ENCODE measurements at places on chromosomes 7 and 10.

GRCh38 chr10:329361-330099 lies 194.3 kb downstream of the ZMYND11 start:
- DNase-seq, result peak; percentile 85

DNA sequence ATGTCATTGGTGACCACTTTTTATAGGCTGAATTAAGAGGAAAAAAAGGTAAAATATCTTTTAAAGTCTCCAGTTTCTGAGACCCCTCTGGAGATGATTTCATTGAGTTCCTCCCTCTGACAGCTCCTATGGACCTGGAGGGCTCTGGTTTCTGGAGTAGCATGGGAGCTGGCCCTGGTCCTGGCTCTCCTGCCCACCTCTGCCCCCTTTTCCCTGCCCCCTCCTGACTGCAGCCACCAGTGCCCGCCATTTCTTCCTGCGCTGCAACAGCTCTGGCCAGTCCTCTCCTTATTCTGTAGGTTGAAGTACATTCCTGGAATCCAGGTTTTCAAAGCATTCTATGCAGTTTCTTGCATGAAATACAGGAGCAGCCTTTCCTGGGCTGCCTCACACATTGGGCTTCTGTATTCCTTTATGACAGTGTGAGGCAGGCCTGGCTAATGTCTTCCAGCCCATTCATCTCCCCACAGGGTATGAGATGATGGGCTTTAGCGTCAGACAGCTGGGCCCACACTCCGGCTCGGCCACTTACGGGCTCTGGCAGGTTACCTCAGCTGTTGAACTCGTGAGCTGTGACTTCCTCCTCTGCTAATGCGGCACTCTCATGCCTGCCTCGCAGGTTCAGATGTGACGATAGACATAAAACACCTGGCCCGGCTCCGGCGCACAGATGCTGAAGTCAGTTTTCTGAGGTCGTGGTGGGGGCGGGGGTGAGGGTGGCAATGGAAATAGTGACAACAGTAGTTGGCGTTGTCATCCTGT lies 101.7 kb downstream of the MGMT start:
- DNase-seq, result no peak

DNA sequence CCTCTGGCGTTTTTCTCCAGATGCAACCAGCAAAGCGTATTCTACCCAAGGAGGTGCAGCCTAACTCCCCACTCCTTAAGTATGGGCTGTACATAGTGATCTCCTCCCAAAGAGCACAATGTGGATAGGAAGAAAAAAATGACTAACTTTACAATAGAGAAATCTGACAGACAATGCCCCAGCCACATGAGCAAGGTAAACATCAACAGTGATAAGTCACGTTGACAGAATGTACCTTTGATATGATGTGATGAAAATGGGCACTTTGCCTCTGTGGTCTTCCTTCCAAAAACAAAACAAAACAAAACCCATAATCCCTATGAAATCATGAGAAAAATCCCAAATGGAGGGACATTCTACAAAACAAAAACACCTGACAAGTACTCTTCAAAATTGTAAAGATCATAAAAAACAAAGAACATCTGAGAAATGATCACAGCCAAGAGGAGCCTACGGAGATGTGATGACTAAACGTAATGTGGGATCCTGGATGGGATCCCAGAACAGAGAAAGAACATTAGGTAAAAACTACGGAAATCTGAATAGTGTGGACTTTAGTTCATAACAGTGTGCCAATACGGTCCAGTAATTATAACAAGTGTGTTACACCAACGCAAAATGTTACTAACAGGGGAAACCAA lies 50.6 kb downstream of the ABLIM1 start:
- DNase-seq, result no peak

- peak; percentile 72 for DNase-seq
Observed at GRCh38 chr7:7970237-7970530, 1.6 kb downstream of the GLCCI1 start.

GRCh38 chr10:100479037-100479436 lies 16.2 kb downstream of the WNT8B start:
- peak; percentile 58 for DNase-seq

DNA sequence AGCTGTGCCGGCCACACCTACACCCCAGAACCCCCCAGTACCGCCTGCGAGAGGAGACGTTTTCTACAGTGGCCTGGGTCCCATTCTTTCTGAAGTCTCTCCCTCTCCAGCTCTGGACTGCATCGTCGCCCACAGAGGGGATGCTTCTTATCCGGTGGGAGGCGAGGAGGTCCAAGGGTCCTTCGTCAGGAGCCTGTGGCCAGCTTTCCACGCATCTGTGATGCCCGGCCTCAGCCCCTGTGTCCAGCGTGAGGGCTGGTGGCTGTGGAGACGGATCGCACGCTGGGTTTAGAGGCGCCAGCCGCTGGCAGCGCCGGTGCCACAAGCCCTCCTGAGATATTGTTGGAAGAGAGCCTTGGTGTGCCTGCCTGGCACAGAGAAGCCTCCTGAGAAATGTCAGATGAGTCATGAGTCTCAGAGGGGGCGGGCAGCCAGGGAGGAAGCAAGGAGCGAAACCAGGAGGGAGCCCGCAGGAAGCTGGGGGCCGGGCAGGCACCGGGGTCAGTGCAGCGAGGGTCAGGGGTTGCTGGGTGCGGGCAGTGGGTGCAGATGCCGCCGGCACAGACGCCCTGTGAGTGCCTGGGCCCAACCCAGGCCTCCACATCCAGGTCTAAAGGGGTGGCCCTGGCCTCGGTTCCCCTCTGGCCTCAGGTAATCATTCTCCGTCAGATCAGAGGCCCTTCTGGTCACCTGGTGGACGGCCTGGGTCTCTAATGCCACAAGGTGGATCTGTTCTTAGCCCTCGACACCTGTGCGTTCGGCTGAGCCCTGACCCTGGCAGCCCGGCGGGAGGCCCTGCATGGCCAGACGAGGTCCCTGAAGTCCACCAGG lies 86.0 kb upstream of the DIP2C start:
- DNase-seq, result no peak

DNA sequence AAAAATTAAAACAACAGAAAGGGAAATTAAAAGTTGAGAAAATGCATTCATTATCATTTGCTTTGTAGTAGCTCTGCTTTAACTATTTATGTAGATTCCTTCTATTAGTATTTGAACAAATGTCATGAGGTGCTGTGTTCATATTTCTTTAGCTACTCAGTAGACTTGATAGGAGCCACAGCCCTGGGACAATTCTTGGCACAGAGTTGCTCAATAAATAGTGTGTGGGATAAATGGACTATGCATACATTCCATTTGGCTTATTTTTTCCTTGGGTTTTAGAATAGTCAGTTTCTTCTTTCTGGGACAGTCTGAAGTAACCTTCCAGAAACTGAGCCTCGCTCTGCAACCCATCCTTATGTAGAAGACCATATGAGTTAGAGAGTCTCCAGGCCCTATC lies 13.4 kb downstream of the RPP30 start:
- no peak for DNase-seq

DNA sequence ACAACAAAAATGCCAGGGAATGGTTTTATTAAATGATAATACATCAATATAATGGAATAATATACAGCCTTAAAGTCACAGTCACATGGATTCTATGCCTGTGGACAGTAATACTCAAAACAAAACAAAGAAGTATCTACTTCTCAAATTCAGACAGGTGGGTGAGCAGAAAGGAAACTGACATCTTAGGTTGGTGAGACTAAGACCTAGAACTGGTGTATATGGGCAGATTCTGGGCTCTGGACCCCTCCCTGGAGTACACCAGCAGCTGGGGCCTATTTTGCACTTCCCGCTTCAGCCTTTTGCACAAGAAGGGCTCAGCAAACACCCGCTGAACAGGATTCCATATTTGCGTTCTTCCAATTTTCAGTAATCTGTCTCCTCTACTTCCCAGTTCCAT lies 5.4 kb upstream of the FIS1 start:
- no peak for DNase-seq

- DNase-seq, result no peak
Observed at GRCh38 chr10:7277867-7278266, 133.0 kb downstream of the SFMBT2 start.

DNA sequence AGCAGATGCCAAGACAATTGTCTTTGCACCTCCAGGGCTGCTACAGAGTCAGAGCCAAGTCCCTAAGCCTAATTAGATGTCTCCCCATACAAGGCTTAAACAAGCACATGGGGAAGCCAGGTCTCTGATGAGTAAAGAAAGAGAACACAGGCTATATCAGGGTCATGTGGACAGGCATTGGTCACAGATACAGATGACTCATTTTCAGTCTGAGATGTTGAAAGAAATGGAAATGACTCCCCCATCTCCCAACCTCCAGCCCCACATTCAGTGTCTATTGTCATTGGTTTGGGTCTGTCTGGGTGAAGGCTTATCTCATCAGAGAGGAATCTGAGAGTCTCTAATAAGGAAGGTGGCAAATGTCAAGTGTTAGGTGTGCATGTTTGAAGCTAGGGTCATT lies 290.1 kb upstream of the KIAA1217 start:
- DNase-seq, result peak; percentile 1

Data from OCI-M1 (cell line).